Mesothelial cell of epicardium (in vitro differentiated cells): ENCODE measurements at places on chromosomes 1 and 21. TPM values are rescaled to one million over a fixed set of nuclear protein-coding genes. Genes with fewer than 3 reads are reported as not detected.

Gene PEAR1
- total RNA-seq: 13.8 to 16.1 TPM (median 15.7 TPM) in 3 replicates

DNA sequence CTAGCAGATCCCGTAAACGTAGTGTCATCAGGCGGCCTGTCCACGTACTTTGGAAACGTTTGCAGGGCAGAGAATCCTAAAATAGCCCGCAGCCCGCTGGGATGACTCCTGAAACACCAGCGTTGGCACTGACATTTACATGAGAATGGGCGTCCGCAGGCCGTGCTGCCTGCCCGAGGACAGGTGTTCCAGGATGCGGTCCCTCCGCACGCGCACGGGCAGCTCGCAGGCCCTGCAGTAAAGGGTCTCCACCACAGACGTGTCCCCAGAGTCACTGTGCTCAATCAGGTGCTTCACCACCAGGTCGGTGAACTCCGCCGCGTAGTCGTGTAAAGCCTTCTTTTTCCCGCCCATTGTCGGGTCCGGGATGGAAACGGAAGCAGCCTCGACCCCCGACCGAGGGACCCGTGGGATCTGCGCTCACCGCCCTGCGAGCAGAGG is 5.8 kb upstream of the CCDC27 start:
- no peak for DNase-seq

DNA sequence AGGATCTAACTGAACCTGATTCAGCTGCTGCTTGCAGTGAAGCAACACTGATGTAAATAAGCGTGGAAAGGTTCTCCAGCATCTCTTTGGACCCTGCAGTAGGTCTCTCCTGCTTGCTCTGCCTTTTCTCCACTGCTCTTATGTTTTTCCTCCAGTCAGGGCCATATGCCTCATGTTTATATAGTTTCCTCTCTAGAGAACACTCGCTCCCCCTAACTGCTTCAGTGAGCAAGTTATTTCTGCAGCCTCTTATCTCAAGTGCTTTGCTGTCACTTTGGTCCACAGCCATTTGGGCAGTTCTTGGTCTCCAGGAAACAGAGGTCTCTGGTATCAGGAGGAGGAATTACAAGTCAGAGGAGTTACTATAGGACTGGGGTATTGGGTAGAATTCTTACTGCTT is 5.3 kb downstream of the PRUNE1 start:
- DNase-seq: no peak

DNA sequence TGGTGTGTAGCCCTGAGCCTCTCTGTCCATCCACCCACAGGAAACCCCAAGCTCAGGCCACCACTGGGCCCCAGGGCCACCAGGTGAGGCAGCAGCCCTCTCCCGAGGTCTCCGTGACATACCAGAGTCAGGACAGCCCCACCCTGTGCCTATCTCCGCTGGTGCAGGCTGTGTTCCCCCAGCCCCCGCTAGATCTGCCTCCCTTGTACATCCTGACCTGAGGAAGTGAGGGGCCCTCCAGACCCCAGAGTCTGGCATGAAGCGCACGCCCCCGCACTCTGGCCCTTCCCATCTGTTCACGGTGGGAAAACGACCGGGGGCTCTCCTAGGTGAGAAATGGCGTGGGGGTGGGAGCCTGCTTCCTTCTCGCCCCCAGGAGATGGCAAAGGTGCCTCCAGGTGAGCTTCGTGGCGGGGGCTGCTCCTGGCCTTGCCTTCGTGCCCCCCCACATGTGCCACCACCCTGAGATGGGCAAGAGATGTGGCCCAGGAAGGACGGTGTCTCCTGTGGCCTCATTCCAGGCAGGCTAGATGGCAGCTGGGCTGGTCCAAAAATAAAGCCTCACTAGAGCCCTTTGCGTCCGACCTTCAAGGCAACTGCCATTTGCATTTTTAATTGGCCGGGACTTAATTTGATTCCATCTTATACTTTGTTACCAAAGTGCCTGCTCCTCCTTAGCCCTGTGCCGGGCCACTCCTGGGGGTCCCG is 3.1 kb downstream of the GABRD start:
- no peak for DNase-seq

- no peak for DNase-seq
Measured at GRCh38 chr21:35116777-35117176, 67.7 kb upstream of the RUNX1 start.

Gene CLCNKA
- 3.0 to 3.5 TPM (median 3.2 TPM) in 3 replicates for total RNA-seq
